SK-N-DZ (cell line): ENCODE measurements at places on chromosomes 6 and 20.

DNA sequence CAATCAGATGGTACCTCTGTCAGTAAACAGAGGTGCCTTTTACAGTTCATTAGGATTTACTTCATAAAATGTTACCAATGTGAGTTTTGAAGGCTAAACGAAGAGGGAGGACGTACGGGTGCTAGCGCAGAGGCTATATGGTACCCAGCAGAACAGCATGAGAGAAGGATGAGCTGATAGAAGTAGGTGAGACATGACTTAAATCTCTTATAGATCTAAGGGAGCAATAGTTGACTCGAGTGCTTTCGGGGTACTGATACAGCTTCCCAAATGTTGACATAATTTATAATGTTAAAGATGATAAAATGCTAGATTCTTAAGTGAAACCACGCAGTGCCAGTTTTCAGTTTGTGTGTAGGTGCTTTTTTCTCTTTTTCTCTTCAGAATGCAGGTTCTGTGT is 72.6 kb downstream of the HIVEP1 start:
- DNase-seq = no peak

DNA sequence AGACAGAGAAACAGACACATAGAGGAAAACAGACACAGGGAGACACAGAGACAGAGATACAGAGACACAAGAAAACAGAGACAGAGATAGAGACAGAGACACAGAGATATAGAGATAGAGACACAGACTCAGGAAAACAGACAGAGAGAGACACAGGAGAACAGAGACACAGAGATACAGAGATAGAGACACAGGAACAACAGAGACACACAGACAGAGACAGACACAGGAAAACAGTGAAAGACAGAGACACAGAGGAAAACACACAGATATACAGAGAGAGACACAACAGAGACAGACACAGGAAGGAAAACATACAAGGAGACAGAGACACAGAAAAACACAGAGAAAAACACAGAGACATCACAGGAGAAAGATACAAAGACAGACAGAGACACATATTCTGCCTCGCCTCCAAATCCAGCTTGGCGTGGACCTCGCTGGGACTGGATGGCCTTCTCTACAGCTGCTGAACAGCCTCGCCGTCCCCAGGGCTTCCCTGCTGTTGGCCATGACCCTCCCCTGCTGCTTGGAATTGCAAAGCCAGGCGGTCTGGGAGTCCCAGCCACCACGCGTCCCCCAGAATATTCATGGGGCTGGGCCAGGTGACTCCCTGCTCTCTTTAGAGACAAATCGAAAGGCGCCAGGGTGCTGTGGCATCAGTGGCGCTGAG is 36.8 kb downstream of the NTSR1 start:
- DNase-seq = no peak

GRCh38 chr6:87729965-87730719 is 28.1 kb upstream of the AKIRIN2 start:
- no peak for DNase-seq

DNA sequence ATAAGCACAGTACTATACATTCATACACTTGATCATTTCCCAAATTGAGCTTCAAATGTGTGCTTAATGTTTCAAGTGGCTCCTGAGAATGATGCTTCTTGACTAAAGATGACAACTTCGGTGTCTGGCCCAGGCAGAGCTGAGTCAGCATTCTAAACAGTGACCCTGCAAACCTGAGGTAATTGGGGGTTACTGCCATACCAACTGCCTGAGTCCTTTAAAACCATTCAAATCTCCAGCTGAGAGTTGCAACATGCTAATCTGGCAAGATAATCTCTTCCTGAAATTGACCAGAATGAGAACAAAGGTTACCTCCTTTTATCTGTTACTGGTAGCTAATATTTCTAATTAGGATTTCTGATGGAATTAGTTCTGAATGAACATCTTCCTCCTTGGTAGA is 8.2 kb downstream of the BACH2 start:
- DNase-seq = peak; percentile 33

DNA sequence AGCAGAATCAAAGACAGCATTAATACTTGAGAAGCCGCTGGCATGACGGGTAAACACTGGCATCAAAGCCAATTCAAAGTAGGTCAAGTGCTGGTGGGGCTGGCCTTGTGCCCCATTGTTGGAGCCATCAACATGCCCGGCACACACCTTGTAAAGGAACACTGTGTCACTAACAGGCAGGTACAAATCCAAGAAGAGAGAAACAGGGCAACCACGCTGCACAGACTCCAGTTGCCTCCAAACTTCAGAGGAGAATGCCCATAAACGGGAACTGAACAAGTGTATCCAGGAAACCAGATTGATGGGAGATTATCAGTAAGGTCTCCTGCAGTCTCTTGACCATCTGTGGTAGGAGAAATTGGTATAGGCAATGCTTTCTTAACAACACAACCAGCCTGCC is 127.0 kb upstream of the STXBP5 start:
- DNase-seq = no peak

DNA sequence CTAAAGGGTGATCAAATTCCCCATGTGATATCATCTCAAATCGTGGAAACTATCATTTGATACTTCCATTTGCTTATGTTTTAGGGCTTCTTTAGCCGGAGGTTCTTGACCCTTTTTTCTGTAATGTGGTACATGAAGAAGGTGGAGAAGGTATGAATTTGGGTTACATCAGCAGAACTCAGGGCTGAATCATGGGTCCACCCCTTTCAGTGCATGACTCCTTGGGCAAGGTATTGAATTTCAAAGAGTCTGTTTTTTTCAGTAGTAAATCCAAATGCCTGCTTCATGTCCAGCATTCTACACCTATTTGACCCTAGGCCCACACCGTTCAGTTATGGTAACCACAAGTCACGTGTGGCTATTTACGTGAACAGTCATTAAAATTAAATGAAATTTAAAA is 30.6 kb upstream of the QKI start:
- DNase-seq = no peak

DNA sequence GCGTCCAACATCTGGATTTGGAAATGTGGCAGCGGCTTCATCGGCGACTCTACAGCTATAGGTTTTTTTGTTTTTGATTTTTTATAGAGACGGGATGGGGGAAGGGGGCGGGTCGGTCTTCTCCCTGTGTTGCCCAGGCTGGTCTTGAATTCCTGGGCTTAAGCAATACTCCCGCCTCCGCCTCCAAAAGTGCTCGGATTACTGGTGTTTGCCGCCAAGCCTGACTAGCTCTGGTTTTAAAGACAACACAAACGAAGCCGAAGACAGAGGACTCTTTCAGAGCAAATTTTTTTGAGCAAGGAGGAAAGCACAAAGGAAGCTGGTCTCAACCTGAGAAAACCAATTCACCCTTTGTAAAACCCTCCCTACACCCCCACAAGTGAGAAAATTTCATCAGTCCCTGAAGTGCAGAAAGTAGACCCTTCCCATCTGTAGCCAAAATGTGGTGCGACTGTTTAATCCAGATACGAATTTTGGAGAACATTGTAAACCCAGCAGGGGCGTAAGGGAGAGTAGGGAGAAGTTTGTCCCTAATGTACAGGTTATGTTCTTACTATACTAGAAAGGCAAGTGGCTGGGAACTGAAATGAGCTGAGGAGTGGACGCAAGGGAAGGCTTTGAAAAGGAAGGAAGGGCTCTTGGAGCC is 185.9 kb downstream of the TRIM27 start:
- DNase-seq = no peak

- DNase-seq = no peak
These were observed 394.5 kb downstream of the CDC5L start for GRCh38 chr6:44781912-44782597.

DNA sequence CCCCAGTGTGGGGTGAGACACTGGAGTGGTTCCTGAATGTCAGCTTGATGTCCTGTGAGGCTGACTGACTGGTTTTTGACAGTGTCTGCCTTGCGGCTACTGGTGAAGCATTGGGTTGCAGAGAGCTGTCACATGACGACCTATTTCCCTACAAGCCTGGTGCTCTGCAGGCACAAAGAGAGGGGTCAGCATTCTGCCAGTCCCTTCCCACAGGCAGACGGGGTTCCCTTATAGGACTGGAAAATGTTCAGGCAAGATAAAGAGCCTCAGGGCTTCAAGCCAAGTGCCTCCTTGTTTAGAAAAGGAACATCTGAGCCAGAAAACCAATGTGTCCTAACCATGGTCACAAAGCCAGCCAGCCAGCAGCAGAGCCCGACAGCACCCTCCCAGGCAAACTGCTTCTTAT is 11.0 kb downstream of the LY86 start:
- DNase-seq = no peak

- no peak for DNase-seq
These were observed 5.1 kb downstream of the BRPF3 start for GRCh38 chr6:36201612-36202011.

GRCh38 chr20:17650301-17651128 is 31.5 kb downstream of the RRBP1 start:
- no peak for DNase-seq

DNA sequence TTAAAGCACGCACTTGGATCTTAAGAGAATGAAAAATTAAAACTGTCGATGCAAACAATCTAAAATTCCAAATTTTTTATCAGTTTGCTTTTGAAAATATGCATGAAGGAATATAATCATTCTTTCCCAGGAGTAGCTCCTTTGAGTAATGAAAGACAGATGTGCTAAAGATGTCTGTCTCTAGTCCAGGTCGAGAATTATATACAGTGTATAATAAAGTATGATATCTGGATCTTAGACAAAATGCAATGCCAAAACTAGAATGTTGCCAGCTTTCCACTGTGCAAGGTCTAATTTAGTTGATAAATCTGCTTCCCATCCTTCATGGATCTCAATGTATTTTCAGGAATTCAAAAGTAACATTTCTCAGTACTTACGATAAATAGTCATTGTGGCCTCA is 65.1 kb upstream of the ADGRG6 start:
- peak; percentile 11 for DNase-seq

GRCh38 chr6:118391086-118391485 is 157.0 kb upstream of the PLN start:
- DNase-seq = no peak

DNA sequence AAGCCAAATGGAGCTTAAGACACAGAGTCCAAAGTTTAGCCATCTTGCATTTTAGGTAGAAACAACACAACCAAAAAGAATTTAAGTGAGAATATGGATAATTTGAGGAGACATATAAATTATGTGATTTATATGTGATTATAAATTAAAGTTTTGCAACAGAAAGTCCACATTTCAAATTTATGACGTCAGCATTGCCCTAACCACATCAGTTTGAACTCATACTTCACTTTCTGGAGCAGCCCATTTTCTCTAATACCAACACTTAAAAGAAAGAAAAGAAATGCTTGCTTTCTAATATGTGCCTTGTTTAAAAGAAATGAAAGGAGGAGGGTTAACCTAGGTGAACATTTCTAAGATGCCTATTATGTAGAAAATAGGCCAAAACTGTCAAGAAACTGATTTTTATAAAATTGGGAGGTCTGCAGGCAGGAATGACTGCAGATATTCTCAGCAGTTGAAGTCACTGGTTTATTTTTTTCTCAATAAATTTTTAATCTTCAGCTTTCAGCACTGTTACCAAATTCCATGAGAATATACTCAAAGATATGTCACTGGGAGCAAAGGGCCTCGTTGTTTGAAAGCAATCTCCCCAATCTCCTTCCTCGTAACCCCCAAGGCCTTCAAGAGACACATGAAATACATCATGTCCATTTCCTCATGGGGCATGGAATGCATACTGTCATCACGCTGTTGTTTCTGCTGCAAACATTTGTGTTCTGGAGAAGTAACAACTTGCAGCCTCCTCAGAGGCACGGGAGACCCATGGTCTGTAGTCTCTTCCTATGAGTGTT is 137.8 kb downstream of the SOD2 start:
- no peak for DNase-seq

- DNase-seq = no peak
These were observed 153.6 kb downstream of the BMP2 start for GRCh38 chr20:6920991-6921613.

DNA sequence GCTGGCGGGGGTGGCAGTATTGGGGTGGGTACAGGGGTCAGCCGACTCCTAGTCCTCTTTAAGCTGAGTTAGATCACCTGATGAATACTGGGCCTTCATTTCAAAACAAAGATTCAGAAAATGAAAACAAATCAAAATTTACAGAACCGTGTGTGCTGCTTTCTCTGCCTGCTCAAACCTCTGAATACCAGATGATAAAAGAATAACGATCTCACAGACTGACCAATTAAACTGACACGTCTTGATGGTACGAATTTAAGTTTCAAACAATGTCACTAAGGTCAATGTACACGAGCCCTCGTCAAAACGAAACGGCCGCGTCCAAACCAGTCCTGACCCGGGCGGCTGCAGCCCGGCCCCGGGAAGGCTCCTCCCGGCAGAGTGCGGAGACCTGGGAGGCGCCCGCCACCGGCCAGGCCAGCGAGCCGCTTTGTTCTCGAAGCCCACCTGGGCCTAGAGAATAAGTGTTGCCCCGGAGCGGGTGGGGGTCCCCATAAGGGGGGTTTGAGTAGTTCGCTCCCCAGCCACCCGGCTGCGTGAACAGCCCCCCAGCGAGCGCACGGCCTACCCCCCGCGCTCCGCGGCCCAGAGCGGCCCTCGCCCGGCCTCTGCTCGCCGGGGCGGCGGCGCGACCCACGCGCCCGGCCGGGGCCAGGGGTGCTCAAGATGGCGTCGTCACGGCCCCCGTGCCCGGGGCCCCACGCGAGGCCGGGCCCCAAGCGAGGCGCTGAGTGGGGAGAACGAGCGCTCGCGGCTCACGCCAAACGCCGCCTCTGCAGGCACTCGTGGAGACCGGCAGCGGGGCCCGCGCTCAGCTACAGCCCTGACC is 728 bp downstream of the PSMA7 start:
- DNase-seq = no peak

DNA sequence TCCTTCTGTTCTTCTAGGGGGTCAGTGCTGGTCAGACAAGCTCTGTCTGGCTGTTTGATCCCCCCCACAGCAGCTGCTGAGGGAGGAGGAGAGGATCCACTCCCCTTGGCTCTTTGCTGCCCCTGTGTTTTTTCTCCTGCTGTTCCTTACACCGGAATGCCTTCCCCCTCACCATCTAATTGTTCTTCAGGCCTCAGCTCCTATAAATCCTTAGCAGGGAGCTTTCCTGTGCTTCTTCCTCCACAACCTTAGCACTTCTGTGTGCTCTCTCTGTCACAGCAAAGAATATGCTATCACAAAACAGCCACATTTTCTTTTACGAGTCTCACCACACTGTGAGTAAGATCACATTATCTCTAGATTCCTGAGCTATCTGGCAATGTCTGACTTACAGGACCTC is 196.6 kb downstream of the OTOR start:
- no peak for DNase-seq

- DNase-seq = peak; percentile 26
These were observed 51.9 kb downstream of the IL22RA2 start for GRCh38 chr6:137121401-137121997.

- no peak for DNase-seq
These were observed 49.3 kb downstream of the RIN2 start for GRCh38 chr20:19807191-19807945.

DNA sequence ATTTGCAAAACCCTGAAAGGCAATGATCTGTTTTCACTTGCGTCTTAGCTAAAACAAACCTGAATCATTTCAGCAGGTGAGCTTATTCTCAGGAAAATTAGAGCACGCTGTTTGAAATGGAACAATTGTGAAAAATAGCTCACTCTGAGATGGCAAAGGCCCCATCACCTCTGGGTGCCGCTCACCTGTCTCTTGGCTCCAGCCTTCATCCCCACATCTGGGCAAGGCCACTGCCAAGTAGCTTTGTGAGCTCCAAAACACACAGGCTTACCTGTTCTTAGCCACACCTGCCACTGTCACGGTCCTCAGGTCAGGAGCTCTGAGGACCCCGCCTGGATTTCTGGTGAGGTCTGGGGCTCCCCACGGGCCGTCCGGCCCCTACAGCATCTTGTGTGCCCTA is 66.7 kb downstream of the SMOC2 start:
- DNase-seq = no peak
